Activated CD8-positive, alpha-beta memory T cell treated with anti-CD3 and anti-CD28 coated beads, Interleukin-2, amount 50 U/mL, for 48 hours (primary cell): ENCODE measurements at places on chromosomes 3 and 15.

DNA sequence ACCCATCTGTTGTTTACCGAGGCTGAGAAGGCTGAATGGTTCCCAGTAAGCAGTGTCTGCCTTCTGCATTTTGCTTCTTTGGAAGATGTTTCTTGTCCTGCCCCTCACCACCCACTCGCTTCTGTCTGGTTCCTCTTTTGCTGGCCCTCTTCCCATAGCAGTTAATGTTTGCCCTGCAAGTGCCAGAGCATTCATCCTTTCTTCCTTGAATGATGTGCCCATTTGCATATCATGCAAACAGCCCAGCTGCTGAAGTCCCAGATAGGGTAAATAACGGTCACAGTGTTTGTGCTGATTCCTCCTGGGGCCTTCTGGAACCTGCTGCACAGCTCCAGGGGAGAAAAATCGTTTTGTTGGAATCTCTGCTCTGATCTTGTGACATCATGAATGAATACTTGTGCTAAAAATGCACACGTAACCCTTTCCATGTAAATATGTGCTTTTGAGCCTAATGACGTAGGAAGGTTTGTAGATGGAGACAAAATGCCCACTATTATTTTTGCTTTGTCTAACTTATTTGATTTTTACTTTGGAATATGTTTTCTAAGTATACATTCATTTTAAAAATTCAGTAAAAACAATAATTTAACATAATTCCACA lies 381.0 kb downstream of the SOX2 start:
- DNase-seq: no peak

DNA sequence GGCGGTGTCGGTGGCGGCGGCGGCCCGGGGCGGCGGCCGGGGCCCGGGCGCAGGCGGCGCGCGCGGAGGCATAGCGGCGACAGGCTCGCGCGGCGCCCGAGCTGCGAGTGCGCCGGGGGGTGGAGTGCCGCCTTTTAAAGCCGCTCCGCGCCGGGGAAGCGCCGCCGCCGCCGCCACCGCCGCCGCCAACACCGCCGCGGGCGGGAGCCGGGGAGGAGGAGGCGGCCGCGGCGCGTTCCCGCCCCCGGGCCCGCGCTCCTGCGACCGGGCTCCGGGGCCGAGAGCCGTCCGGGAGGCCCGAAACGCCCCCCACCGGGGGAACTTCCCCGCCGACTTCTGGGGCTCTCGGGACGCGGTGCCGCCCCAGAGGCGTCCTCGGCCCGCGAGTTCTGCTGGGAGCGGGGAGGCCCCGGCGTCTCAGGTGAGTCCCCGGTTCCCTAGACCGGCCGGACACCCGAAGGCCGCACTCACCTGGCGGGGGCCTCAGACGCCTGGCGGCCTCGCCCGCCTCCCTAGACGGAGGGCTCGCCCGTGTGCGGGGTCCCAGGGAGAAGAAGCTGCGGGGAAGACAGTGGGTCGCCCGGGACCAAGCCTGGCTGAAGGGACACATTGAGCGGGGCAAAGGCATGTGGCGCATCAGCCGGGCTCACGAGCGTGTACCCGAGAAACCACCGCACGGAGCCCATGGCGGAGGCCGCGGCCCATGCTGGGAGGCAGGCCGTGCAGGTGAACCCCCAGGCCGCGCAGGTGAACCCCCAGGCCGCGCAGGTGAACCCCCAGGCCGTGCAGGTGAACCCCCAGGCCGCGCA lies at the start of gene PCSK6:
TSS of gene PCSK6 (minus strand) at position 109 of the 809 bp plus-strand sequence. CDS start at position 72, 37 bp downstream.
- no peak for DNase-seq

DNA sequence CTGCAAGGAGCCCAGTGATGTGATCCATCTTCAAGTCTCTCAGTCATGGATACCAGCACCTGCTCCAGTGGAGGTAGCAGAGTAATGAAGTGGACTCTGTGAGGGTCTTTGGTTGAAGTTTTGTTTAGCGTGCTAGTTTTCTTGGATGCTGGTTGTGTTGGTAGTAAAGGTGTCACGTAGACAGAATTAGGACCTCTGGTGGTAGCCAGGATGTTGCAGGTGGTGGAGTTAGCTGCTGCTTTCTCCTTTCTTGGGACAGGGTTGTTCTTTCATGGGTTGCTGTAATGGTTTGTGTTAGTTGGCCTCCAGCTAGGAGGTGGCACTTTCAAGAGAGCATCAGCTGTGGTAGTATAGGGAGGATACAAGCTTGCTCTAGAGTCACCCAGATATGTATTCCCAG lies 125.2 kb downstream of the ANXA2 start:
- no peak for DNase-seq

- peak; percentile 74 for DNase-seq
These were observed 15.7 kb upstream of the AEN start for GRCh38 chr15:88605189-88606069.

DNA sequence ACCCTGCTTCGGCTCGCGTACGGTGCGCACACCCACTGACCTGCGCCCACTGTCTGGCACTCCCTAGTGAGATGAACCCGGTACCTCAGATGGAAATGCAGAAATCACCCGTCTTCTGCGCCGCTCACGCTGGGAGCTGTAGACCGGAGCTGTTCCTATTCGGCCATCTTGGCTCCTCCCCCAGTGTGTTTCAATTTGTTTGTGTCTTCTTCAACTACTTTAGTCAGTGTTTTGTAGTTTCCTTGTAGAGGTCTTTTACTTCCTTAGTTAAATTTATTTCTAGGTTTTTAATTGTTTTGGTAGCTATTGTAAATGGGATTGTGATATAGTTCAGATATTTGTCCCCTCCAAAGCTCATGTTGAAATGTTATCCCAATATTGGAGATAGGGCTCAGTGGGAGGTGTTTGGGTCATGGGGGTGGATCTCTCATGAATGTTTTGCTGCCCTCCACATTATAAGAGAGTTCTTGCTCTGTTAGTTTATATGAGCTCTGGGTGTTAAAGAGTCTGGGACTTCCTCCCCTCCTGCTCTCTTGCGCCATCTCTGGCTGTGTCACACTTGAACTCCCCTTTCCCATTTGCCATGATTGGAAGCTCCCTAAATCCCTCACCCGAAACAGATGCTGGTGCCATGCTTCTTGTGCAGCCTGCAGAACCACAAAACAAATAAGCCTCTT lies 304.4 kb downstream of the DOCK3 start:
- DNase-seq: no peak

DNA sequence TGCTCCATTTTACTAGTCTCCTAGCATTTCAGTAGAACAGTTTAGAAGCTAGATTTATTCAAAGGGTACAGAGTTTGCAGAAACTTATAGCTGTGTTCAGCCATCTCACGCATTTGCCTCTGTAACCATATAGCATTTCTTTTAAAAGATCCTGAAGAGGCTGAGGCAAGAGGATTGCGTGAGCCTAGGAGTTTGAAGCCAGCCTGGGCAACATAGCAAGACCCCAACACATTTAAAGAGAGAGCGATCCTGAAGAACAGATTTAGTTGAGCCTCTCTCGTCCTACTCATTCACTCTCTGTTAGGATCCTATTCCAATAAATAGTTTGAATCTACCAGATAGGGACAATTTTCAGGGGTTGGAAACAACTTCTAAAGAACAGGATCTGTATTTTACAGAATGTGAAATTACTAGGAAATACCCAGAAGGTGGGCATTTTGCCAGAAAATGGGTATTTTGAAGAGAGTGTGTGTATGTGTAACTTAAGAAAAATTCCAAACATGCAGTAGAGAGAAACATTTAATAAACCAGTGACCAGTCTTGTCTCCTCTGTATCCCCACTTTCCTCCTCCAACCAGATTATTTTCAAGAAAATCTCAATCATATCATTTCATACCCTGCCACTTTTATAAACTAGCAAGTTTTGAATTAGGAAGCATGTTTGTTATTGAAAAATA lies 4.5 kb downstream of the EIF3J start:
- DNase-seq: no peak

- no peak for DNase-seq
These were observed 8.3 kb upstream of the PIGZ start for GRCh38 chr3:196976941-196977340.

- DNase-seq: no peak
These were observed 101.1 kb downstream of the ADCY5 start for GRCh38 chr3:123347691-123348264.

GRCh38 chr15:58069008-58069407 lies 3.5 kb upstream of the ALDH1A2 start:
- DNase-seq: no peak

- no peak for DNase-seq
These were observed 31.5 kb upstream of the LAMP3 start for GRCh38 chr3:183193762-183194689.

DNA sequence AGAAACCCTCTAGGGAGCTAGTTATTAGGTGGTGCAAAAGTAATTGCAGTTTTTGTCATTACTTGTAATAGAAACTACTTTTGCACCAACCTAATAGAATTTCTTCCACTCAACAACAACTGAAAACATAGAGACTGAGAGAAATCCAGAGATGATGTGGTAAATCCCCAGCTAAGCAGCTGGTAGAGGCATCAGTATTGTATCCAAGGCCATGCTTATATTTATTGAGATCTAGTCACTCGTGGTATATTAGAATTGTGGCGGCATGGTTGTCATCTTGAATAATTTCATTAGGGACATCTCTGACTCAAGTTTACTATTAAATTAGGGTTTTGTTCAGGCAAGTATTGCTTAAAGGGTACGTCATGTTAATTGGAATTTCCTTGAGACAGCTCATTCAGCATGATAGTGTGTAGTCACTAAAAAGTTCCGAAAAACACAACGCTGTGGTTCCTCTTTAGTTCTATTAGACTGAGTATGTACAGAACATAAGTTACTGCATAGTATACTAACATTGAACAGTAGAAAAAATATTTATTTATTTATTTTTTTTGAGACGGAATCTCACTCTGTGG lies 35.3 kb downstream of the PAK2 start:
- no peak for DNase-seq
